Effector memory CD8-positive, alpha-beta T cell (primary cell): ENCODE measurements at places on chromosomes 11 and 22.

GRCh38 chr11:72363112-72363511, 71.2 kb downstream of the CLPB start:
- H3K36me3 ChIP-seq = peaks cover 2% of the 10 kb centered on the region
- H3K4me1 ChIP-seq = peaks cover 4% of the 10 kb centered on the region
- no peak overlapping the region for H3K4me3 ChIP-seq

DNA sequence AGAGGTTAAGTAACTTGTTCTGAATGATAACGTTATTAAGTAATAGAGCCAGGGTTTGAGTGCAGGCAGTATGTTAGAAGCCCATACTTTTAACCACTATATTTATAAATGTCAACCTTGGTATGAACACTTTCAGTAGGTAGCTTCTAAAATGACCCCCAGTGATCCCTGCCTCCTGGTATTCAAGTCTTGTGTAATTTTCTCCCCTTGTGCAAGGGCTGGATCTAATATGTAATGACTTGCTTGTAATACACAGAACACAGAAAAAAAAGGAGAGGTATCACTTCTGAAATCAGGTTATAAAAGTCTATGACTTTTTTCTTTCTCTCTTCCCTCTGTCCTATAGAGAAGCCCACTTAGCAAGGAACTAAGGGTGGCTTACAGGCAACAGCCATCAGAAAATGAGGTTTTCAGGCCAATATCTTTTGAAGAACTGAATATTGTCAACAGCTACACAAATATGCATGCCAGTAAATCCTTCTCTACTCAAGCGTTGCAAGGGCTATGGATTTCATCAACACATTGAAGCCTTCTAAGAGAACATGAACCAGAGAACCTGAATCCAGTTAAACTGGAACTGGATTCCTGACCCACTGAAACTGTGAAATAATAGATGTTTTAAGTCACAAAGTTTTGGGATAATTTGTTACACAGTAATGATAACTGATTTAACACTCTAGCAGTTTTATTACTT, 712.3 kb downstream of the METTL15 start:
- no peaks in the 10 kb centered on the region for H3K4me1 ChIP-seq
- H3K27me3 ChIP-seq = no peaks in the 10 kb centered on the region
- no peaks in the 10 kb centered on the region for H3K36me3 ChIP-seq
- DNase-seq = no peak

DNA sequence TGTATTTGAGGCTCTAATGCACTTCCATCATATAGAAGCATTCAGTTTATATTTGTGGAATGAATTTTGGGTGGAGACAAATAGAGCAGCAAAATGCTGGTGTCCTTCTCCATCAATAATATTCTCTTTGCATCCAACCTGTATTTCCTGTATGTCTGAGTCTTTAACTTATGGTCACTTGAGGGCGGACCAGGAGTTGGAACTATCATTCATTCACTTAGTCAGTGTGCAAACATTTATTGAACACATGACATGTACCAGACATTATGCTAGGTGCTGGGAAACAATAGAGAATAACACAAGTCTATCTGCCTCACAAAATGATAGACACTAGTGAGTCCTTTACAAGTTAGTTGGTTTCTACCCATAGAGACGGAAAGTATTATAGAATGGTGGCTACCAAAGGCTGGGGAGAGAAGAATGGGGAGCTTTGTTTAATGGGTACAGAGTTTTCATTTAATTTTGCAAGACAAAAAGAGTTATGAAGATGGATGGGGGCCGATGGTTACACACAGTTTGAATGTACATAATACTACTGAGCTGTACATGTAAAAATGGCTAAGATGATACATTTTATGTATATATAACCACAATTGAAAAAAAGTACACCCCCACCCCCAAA, 4.6 kb upstream of the TMEM123 start:
- no peak for DNase-seq
- H3K36me3 ChIP-seq = peaks cover 4% of the 10 kb centered on the region
- H3K4me1 ChIP-seq = peaks cover 10% of the 10 kb centered on the region
- no peak overlapping the region for H3K27ac ChIP-seq
- H3K27me3 ChIP-seq = no peaks in the 10 kb centered on the region

GRCh38 chr11:34893416-34893815, 22.8 kb downstream of the APIP start:
- no peaks in the 10 kb centered on the region for H3K36me3 ChIP-seq
- DNase-seq = no peak
- no peaks in the 10 kb centered on the region for H3K27me3 ChIP-seq
- no peak overlapping the region for H3K27ac ChIP-seq
- no peaks in the 10 kb centered on the region for H3K4me1 ChIP-seq

DNA sequence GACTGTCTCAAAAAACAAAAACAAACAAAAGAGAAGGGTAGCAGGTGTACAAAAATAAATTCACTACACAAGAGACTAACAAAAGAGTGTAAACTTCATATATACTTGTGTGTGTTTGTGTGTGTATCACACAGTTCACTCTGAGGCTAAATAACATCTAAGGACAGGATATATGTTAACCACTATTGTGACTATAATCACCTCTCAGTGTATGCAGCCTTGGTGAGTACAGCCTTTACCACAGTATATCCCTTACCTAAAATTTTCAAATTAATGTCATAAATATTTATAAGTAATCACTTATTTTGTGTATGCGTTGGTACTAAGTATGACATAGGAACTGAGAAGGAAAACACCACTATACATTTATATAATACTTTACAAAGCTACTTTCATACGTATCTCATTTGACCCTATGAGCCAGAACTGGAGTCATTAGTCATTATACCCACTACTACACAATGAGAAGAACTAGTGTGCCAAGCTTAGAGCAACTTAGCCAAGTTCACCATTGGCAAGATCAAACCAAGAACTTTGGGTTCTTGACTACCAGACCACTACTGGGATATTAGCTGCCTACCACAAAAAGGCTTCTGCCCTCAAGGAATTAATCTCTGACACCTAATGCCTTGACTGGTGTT, 116.7 kb downstream of the SGSM3 start:
- H3K4me1 ChIP-seq = peaks cover 16% of the 10 kb centered on the region
- no peak for DNase-seq
- H3K4me3 ChIP-seq = no peak overlapping the region
- no peaks in the 10 kb centered on the region for H3K27me3 ChIP-seq

- DNase-seq = no peak
- H3K27me3 ChIP-seq = peaks cover 8% of the 10 kb centered on the region
- H3K27ac ChIP-seq = no peak overlapping the region
- peaks cover 4% of the 10 kb centered on the region for H3K4me1 ChIP-seq
Observed at GRCh38 chr11:115869780-115870431, 365.7 kb upstream of the CADM1 start.

DNA sequence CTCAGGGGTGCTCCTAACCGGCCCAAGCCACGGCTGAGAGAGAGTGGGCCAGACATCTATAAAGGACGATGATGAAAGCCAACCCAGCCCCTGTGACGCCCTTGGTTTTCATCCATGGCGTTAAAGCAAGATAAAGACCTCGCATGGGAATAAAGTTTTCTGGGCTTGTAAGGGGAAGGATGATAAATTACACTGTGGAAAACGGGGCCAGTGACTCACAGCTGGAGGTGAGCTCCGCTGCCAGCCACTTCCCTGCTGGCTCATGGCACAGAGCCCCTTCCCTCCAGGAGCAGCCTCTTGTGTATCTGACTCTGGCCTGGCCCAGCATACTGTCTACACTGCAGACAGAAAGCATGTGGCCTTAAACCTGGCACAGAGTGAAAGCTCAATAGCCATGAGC, 503.2 kb upstream of the B3GAT1 start:
- no peaks in the 10 kb centered on the region for H3K4me1 ChIP-seq
- DNase-seq = no peak
- peaks cover 47% of the 10 kb centered on the region for H3K27me3 ChIP-seq
- no peaks in the 10 kb centered on the region for H3K36me3 ChIP-seq
- no peak overlapping the region for H3K27ac ChIP-seq

DNA sequence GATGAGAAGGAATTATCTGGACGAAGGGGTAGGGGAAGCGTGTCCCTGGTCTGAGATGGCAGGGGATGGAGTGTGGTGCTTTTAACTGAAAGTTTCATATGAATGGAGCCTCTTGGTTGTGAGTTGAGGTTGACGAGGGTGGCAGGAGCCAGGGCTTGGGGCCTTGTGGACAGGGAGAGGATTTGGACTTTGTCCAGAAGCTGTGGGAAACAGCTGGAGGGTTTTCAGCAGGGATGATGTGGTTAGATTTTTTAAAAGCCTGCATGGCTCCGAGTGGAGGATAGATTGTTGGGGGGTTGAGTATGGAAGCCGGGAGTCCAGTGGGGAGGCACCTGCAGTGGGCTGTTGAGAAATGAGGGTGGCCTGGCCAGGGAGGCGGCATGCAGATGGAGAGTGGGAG, 24.8 kb downstream of the MYO7A start:
- peak overlapping the region; percentile 85 for H3K27ac ChIP-seq
- H3K36me3 ChIP-seq = peaks cover 17% of the 10 kb centered on the region
- H3K27me3 ChIP-seq = no peaks in the 10 kb centered on the region

GRCh38 chr11:5546457-5546856, 1.9 kb downstream of the OR52H1 start:
- DNase-seq = no peak
- H3K4me1 ChIP-seq = no peaks in the 10 kb centered on the region
- peaks cover 13% of the 10 kb centered on the region for H3K27me3 ChIP-seq
- H3K4me3 ChIP-seq = no peak overlapping the region
- H3K27ac ChIP-seq = no peak overlapping the region

- no peak overlapping the region for H3K4me3 ChIP-seq
- peaks cover 3% of the 10 kb centered on the region for H3K36me3 ChIP-seq
- no peaks in the 10 kb centered on the region for H3K4me1 ChIP-seq
- H3K27me3 ChIP-seq = no peaks in the 10 kb centered on the region
Observed at GRCh38 chr22:32991353-32992101, 66.7 kb downstream of the SYN3 start.

GRCh38 chr11:77416357-77416756, 57.5 kb downstream of the PAK1 start:
- no peak for DNase-seq
- no peaks in the 10 kb centered on the region for H3K36me3 ChIP-seq
- peaks cover 16% of the 10 kb centered on the region for H3K4me1 ChIP-seq
- H3K27me3 ChIP-seq = no peaks in the 10 kb centered on the region

DNA sequence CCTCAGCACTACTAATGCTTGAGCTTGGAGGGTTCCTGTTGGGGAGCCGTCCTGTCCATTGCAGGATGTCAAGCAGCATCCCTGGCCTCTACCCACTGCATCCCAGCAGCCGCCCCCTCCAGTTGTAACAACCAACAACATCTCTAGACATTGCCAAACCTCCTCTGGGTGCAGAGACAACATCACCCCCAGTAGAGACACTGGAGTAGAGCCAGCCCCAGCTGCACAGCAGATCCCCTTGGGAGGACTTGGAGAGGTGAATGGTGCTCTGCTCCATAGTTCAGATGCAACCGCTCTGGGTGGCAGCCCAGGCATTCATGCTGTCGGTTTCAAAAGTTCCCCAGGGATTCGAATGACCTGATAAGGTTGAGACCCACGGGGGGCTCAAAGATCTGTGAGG, 259.0 kb downstream of the MN1 start:
- no peak overlapping the region for H3K4me3 ChIP-seq
- H3K27me3 ChIP-seq = peaks cover 40% of the 10 kb centered on the region
- H3K4me1 ChIP-seq = no peaks in the 10 kb centered on the region
- H3K27ac ChIP-seq = no peak overlapping the region

GRCh38 chr22:31082606-31083376, 1.7 kb downstream of the SMTN start:
- H3K4me1 ChIP-seq = peaks cover 30% of the 10 kb centered on the region
- peak overlapping the region; percentile 90 for H3K4me3 ChIP-seq
- peaks cover 10% of the 10 kb centered on the region for H3K36me3 ChIP-seq
- H3K27ac ChIP-seq = no peak overlapping the region
- no peaks in the 10 kb centered on the region for H3K27me3 ChIP-seq

GRCh38 chr11:73429121-73429750, 53.0 kb downstream of the RELT start:
- H3K27ac ChIP-seq = no peak overlapping the region
- H3K4me3 ChIP-seq = no peak overlapping the region
- no peaks in the 10 kb centered on the region for H3K4me1 ChIP-seq
- peaks cover 3% of the 10 kb centered on the region for H3K36me3 ChIP-seq
- H3K27me3 ChIP-seq = no peaks in the 10 kb centered on the region

DNA sequence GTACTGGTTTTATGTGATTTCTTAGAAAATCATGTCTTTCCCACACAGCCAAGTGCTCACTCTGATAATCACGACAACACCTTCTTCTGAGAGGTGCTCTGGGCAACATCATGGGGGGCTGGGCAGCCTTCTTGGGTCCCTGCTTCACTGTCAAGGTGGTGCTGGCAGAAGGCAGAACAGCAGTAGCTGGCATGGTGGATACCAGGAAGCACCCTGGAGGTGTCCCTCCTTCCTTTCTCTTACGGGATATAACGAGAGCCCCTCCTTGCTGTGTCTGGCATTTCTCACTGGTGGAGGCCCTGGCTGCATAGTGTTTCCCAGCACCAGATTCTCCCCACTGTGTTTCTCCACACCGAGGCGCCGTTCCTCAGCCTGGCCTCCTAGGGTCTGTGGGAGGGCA, 60.9 kb downstream of the SCN3B start:
- no peak overlapping the region for H3K27ac ChIP-seq
- no peaks in the 10 kb centered on the region for H3K27me3 ChIP-seq
- no peak for DNase-seq
- no peaks in the 10 kb centered on the region for H3K4me1 ChIP-seq
- no peaks in the 10 kb centered on the region for H3K36me3 ChIP-seq

- DNase-seq = no peak
- H3K36me3 ChIP-seq = no peaks in the 10 kb centered on the region
- no peaks in the 10 kb centered on the region for H3K4me1 ChIP-seq
- H3K27me3 ChIP-seq = no peaks in the 10 kb centered on the region
Observed at GRCh38 chr11:91041626-91042025, 818.8 kb upstream of the CHORDC1 start.

- DNase-seq = no peak
- peaks cover 30% of the 10 kb centered on the region for H3K4me1 ChIP-seq
- H3K27me3 ChIP-seq = peaks cover 61% of the 10 kb centered on the region
Observed at GRCh38 chr22:37416389-37416788, 10.9 kb downstream of the ELFN2 start.

DNA sequence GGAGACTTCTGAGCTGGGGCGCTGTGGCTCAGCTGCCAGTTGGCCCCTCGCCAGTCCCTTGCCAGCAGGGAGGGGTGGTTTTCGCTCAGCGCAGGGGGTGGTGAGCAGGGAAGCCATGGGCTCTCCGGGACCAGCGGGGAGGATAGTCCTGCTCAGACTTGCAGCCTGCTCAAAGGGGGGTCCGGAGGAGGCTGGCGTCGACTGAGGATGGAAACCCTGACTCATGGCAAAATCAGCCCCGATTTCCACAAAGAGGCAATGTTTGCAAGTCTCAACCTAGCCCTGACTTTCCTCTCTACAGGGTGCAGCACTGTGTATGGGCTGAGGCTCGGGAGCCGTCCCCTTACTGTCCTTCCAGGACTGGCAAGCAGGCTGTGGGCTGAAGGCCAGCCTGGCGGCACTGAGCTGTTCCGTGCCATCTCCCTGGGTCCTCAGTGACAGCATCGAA, 35.1 kb downstream of the FBLN1 start:
- no peak overlapping the region for H3K27ac ChIP-seq
- H3K4me1 ChIP-seq = no peaks in the 10 kb centered on the region
- no peaks in the 10 kb centered on the region for H3K36me3 ChIP-seq
- no peak for DNase-seq

GRCh38 chr11:40952479-40952878, 507.0 kb downstream of the LRRC4C start:
- no peak for DNase-seq
- no peak overlapping the region for H3K4me3 ChIP-seq
- no peaks in the 10 kb centered on the region for H3K27me3 ChIP-seq
- no peak overlapping the region for H3K27ac ChIP-seq
- H3K36me3 ChIP-seq = no peaks in the 10 kb centered on the region
- H3K4me1 ChIP-seq = no peaks in the 10 kb centered on the region
